ENCODE measurements at places on chromosomes 7 and 10.

GRCh38 chr10:57692255-57692980 is 575.3 kb downstream of the IPMK start:
- DNase-seq = peak; percentile 89

- DNase-seq = no peak
Measured at GRCh38 chr10:118118716-118119115, 72.0 kb upstream of the RAB11FIP2 start.

DNA sequence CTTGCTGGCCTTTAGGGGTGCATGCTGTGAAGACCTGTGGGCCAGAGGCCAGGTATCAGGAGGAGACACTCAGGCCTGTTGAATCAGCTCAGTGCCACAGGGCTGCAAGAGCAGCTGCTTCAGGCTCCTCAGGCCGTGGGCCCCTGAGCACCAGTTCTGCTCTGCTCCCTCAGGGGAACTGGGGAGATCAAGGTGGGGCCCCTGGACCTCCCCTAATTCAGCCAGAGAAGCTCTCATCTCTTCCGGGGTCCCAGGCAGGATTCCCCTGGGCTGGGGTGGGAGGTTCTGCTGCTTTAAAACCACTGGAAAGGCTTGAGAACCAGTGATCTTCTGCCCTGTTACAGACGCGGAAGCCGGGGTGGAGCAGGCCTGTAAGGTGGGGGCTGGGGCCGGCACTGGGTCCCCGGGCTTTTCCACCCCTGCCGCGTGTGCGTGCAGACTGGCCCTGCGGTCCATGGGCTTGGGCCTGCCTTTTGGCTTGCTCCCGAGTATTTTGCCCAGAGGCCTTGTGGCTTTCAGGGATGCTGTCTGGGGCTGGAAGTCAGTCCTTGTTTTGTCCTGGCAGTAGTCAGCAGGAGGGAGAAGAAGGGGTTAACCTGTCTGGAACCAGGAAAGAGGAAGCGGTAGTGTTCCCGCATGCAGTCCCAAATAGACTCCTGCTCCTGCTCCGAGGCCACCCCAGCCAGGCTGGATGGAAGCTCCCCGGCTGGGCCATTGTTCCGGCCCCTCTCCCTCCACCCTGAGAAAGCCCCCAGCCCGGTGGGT is 74.3 kb downstream of the LHPP start:
- DNase-seq = no peak

DNA sequence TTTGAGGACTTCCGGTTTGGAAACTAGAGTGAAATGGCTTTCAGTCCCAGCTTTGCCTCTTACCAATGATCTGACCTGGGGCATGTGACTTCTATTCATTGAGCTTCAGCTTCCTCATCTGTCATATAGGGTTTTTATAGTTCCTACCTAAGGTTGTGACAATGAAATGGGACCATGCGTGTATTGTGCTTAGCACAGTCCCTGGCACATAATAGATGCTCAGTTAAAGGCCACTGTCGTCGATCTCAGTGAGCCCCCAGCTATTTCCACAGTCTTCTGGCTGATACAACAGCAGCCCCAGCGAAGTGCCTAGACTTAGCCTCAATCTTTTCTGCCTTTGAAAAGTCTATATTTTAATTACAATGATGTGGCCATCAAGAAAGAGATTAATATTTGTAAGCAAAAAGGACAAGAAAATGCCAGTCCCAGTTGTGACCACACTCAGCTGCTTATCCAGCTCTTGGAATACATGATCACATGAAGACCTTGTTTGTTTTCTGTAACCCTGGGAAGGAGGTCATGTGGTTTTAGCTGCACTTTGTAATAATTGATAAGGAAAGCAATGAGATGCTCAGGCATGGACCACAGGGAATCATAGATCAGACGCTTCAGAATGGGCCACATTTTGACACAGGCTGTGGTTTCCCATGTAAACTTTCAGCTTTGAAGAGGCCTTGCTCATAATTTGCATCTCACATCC is 44.6 kb downstream of the VWA2 start:
- no peak for DNase-seq

DNA sequence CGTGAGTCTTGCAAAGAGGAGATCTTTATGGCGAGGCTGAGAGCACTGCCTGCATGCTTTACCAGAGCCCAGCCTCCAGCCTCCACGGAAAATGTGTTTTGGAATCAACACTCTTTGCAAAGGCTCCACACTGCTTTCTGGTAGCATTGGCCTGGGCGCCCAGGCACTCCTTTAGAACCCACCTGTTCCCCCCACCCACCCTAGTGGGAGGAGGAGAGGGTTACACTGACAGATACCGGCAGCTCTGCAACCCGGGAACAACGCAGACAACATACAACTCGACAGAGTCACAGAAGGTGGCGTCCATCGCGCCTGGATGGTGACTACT is 5.5 kb upstream of the MNX1 start:
- DNase-seq = no peak

- peak; percentile 64 for DNase-seq
Measured at GRCh38 chr7:12607134-12607533, 36.6 kb downstream of the SCIN start.

GRCh38 chr10:84205853-84206525 is 11.7 kb downstream of the CDHR1 start:
- no peak for DNase-seq

- DNase-seq = no peak
Measured at GRCh38 chr7:72490301-72490700, 78.2 kb upstream of the CALN1 start.

GRCh38 chr7:29806995-29807841 is 910 bp downstream of the WIPF3 start:
- no peak for DNase-seq

DNA sequence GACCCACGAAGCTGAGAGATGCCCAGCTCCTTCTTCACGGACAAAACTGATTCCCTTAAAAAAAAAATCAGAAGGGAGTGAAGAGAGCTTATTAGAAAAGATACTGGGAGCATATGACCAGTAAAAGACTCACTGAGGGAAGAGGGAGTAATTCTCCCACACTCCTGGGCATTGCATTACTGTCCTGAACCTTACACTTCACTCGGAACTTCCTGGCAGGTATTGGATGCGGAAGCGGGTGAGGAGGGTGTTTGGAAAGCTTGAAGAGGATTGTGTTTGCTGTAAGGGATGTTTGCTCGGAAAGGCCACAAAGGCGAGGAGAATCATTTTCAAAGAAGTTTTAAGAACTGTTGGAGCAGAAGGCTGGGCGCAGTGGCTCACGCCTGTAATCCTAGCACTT is 375 bp downstream of the HKDC1 start:
- no peak for DNase-seq
